Activated CD4-positive, alpha-beta T cell treated with anti-CD3 and anti-CD28 coated beads for 48 hours (primary cell): ENCODE measurements at places on chromosomes 11 and 22.

DNA sequence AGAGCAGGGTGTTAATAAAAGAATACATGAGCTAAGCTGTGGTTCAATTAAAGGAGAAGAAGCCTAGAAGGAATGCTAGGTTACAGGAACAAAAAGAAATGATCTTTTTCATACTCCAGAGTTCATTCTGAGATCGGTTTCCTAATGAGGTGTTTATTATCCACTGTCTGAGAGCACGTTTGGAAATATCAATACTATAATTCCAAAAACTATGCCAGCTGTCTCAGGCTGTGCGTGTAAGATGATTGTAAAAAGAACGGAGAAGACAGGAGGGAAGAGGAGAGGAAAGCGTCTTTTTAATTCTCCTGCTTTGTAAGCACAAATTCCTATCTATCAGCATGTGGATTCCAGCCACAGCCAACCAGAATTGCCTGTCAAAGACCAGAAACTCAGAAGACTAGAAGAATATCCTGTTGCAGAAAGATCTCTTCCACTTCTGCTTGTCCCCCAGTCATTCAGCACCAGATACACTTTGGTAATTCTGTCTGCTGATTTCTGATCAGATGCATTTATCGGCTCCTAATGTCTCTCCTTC lies 25.7 kb downstream of the APOL5 start:
- no peak for DNase-seq

- no peak for DNase-seq
Measured at GRCh38 chr11:71332447-71332846, 80.1 kb upstream of the SHANK2 start.

- no peak for DNase-seq
Measured at GRCh38 chr11:128285321-128285720, 302.0 kb downstream of the ETS1 start.

- DNase-seq: no peak
Measured at GRCh38 chr22:41968601-41969000, 642 bp upstream of the SEPTIN3 start.

DNA sequence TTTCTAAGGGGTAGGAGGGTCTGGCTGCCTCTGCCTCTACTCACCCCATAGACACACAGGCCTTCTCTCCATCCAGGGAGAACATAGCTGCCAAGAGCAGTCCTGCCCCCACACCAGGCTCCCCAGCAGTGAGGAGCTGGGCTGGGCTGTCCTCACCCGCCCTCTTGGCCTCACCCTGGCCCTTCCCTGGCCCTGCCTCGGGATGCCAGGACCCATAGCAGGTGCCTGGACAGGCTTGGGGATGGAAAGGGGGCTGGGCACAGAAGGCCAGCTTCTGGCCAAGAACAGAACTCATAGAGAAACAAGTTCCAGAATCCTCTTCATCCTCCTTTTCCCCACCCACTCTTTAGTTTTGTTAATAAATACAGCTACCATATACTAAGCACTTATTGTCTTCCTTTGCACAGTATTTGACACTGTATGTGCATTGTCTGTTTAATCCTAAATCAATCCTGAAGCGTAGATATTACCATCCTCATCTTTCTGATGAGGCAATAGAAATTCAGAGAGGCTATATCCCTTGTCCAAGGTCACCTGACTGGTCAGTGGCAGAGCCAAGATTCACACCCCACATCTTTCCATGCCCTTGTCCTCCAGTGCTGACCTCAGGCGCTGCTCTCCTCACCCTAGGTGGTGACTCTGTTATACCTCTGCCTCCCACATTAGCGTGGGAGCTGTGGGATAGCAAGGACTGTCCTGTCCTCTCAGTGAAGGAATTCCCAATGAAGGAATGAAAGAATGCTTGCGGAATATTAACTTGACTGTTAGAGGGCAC lies 22.0 kb upstream of the MYOD1 start:
- no peak for DNase-seq

- DNase-seq: no peak
Measured at GRCh38 chr11:70410276-70411205, 12.2 kb downstream of the CTTN start.

DNA sequence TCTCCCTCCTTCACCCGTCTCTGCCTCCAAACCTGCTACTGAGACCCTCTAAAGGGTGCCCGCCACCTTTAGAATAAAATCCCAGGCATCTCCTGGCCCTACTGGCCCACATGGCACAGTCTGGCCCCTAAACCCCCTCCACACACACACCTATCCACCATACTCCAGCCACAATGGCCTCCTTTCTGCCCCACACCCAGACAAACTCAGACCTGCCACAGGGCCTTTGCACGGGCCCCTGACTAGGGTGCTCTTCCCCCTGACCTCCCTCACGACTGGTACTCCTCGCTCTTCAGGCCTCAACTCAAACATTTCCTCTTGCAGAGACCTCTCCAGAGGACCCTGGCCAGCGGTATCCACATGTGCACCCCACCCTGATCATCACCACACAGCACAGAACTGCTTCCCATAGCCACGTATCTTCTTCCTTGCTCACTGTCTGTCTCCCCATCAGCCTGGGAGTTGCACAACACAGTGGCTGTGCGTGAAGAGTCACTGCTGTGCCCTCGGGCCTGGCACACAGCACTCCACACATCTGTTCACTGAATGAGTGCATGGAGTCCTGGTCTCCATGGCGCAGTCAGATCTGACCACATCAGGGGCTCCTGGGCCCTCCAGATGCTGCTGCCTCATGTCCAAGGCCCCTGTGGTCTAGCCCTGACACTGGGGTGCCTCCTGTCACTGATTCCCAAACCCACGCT lies 66.2 kb upstream of the TCF20 start:
- no peak for DNase-seq

- no peak for DNase-seq
Measured at GRCh38 chr11:16211407-16211806, 144.9 kb downstream of the SOX6 start.
